Ureter (tissue), 1 donor: ENCODE measurements at places on chromosomes 2 and 18. TPM values are rescaled to one million over a fixed set of nuclear protein-coding genes. Genes with fewer than 3 reads are reported as not detected.

- no peak for DNase-seq
Observed at GRCh38 chr18:57581301-57581934, 5.1 kb downstream of the FECH start.

GRCh38 chr2:109123586-109124201 lies 5.3 kb upstream of the SH3RF3 start:
- no peak for DNase-seq

DNA sequence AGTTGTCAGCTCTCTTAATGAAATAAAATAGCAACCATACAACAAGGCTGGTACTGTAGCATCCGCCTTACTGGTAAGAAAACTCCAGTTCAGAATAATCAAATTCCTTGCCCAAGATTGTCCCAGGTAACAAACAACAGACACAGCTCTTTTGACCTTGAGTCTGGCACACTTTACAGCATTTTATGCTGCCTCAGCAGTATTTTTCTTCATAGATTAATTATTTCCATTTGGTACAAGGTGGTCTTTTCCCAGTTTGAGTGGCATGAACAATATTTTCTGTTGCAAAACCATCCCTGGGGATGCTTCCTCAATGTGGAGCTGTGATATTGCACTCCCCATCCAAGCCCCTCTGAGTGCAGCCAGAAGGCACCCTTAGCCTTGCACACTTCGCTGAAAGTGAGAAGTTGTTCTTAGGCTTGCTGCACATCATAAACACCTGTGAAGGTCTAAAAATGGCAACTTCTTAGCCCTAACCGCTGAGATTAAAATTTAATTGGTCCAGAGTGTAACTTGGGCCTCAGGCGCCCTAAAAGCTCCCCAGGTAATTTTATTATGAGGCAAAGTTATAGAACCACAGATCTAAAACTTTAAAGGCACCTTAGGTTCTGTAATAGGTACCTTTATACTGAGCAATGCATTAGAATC lies 523.3 kb downstream of the CMPK2 start:
- no peak for DNase-seq

GRCh38 chr2:211035548-211036185 lies 479.3 kb downstream of the CPS1 start:
- DNase-seq, result no peak

DNA sequence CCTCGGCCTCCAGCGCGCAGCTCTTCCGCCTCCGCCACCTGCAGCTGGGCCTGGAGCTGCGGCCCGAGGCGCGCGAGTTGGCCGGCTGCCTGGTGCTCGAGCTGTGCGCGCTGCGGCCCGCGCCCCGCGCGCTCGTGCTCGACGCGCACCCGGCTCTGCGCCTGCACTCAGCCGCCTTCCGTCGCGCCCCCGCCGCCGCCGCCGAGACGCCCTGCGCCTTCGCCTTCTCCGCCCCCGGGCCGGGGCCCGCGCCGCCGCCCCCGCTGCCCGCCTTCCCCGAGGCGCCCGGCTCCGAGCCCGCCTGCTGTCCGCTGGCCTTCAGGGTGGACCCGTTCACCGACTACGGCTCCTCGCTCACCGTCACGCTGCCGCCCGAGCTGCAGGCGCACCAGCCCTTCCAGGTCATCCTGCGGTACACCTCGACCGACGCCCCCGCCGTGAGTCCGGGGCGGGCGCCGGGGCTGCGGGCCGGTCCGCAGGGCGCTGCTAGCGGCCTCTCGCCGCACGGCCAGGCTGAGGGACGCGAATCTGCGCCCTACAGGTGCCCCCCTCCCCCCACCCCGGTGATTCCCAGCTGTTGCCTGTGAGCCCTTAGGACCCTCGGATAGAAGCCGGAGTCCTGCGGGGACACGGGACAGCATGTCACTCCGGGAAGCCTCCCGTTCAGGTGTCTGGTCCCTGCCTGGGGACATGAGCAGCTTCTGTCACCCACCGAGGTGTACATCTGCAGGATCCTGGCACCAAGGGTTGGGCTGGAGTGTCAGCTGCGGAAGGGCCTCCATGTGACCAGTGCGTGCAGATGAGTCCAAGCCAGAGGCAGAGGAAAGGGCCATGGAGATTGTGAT lies 616 bp downstream of the RNPEPL1 start:
- peak; percentile 58 for DNase-seq

DNA sequence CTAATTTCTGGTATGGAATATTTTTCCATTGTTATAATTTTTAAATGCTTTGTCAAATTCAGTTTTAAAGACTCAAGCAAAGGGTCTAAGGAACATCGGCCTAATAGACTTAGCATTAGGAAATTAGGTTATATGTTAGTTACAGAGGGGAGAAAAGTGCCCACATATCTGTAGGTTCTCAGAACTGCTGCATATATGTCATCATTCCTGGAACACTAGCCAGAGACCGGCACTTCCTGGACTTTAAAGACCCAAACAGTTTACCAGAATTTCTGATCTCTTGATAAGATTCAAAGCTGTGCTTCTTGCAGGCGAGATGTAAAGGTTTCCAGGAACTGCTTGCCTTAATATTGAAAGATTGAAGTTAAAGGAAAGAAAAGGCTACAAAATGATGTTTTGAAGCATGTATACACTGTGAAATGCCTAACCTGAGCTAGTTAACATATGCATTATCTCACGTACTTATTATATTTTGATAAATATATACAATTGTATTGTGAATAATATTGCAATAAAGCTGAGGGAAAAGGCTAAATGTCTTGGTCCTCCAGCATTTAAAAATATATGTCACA lies 993.6 kb downstream of the LRP1B start:
- no peak for DNase-seq

Gene CDH7
- total RNA-seq, result not detected

Gene PLEKHH2
- total RNA-seq, result 9.8 TPM

Gene CAD
- 63.6 TPM for total RNA-seq
